Fibroblast of skin of back (primary cell): ENCODE measurements at places on chromosomes 13 and 19.

DNA sequence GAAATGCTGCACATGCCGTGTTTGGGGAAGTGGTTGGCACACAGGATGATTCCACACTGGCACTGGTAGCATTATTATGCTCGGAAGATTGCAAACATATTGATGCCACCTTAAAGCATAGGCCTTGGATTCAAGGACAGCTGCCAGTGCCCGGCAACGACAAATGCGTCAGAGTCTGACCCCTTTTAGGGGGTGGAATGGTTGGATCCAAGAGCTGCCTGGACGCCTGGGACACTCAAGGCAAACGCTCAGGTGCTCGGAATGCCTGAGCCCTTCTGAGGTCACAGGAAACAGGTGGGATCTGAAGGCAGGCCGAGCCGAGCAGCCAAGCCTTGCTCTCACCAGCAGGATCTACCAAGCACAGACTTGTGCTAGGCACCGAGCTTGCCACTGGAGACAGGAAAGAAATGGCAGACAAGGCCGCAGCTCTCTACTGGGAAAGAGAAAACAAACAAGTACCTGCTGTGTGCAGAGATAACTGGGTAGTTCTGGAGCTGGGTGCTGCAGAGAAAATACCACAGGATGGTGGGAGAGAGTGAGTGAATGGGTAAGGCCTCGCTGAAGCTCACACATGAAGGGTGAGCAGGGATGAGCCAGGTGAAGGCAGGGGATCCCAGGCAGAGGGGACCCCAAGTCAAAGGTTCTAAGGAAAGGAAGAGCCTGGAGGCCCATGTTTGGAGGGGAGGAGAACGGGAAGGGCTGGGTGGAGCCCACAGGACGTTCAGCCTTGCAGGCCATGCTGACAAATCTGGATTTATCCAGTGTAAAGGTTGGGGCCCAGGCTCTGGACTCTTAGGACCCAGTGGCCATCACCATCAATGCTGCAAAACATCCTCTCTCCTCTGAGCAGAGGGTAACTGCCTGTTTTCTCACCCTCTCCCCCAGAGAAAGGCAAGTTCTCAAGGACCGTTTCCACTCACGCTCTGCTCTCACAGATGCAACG lies 9.2 kb downstream of the RANBP3 start:
- no peak for DNase-seq

- DNase-seq, result no peak
These were observed 5.2 kb downstream of the NXNL1 start for GRCh38 chr19:17455308-17456123.

DNA sequence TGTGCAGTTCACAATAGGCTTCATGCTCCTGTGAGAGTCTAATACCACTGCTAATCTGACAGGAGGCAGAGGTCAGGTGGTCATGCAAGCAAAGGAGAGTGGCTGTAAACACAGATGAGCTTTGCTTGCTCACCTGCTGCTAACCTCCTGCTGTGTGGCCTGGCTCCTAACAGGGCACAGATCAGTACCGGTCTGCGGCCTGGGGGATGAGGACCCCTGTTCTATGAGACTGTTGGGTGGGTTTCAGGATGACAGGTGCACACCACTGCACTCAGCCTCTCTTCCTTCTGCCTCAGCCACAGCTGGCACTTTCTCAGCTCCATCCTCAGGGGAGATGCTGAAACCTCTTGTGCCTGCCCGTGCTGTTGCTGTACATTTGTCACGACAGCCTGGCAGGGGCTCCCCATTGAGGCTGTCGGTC lies 9.7 kb downstream of the CLEC4G start:
- DNase-seq, result no peak

DNA sequence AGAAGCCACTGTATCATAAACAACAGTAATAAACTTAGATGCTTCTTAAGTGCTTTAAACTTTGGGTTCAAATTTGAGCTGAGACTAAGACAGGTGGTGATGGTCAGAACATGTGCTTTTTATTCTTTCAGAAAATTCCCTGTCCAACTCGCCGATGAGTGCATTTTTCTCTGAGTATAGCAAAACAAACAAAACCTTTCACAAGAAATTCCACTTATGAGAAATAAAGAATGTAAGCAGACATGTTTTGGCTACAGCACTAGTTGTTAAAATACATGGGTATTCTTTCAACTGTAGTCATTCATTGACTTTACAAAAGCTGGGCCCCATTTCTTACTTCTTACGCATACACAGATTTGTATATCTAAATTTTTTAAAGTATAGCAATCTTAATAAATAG lies 125.6 kb downstream of the SPRY2 start:
- DNase-seq, result peak; percentile 58

GRCh38 chr19:21439201-21439751 lies 42.3 kb downstream of the ZNF493 start:
- no peak for DNase-seq
